Activated CD4-positive, CD25-positive, alpha-beta regulatory T cell (primary cell): ENCODE measurements at places on chromosomes 4 and X.

DNA sequence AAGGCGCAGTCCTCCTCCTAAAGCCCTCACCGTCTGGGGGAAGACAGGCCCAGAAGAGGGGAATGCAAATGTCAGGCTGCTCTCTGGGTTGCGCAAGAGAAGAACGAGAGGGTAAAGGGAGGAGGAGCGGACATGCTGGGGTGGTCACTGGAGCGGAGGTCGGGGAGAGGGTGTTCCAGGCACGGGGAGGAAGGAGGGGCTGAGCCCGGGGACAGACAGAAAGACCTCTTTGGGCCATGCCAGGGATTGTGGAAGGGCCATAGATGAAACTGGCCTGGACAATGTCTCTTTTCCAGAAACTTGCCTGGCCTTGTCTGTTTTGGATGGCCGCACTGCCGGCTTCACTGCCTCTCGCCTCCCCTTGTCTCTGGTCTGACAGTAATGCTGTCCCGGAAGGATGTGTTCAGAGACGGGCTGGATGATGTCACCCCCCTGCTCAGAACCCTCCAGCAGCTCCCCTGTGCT is 121.0 kb downstream of the SORCS2 start:
- no peak for DNase-seq

- DNase-seq = no peak
Measured at GRCh38 chrX:13369256-13370030, 49.6 kb upstream of the ATXN3L start.

DNA sequence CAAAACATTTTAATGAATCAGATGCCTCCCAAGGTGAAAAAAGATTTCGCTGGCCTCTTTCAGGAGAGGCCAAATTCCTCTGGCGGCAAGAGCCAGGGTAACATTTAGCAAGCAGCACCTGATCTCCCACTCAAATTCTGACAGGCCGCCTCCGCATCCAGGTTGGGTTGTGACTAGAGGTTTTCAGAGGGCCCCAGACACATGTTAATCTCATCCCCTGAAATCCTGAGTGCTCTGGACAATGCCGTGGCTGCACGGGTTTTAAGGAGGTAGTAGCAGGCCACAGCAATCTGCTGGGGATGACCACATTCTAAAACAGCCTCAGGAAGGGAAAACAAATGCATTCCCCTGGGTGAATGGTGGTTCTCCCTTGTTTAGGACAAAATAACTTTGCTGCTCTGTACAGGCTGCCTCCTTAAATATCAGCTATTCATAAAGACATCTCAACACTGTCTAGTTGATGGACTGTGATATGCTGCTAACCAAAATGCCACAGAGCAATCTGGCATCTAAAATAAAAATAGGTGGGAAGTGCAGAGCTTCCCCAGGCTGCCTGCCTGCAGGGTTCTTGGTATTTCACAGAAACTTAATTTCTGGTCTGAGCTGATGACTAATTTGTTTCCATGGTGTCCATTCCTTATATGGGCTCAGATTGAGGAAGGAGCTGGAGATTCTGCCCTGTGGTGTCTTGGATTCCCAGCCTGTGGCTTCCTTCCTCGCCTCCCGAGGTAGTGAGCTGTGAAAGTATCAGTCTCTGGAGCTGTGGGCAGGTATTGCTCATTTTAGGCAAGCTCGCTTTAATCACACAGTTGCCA is 202.0 kb downstream of the DCLK2 start:
- no peak for DNase-seq

GRCh38 chr4:159279084-159279483 is 176.2 kb downstream of the RAPGEF2 start:
- DNase-seq = no peak

DNA sequence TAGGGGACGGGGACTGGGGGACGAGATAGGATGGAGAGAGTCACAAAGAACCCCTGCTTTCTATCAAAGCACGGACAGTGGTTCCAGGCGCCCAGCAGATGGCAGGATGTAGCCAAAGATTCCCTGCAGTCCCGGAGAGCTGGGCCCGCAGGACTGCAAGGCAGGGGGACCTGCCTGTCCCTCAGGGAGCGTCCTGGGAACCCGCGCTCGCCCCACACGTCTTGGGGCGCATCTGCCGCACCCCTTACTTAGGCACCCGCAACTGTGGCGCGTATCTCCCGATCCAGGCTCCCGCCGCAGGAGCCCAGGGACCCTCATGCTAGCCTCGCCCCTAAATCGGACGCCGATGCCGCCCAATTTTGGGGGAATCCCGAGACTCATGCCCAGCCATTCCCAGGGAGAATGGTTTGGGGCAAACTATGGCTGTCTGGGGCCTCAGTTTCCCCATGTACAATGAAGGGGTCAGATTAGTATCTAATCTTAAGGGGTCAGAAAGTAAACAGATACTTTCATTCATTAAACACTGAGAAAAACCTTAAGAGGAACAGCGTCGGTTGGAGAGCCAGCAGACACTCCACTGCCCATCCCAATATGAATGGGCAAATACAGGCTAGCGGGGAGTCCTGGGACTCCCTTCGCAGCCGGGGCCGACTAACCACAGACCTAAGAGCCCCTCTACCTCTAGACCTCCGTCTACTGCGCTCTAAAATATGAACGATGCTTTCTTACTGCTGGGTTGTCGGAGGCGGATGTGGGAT is 581 bp upstream of the STK32B start:
- no peak for DNase-seq

- no peak for DNase-seq
Measured at GRCh38 chr4:34516524-34516923, 1727.8 kb downstream of the ARAP2 start.

- no peak for DNase-seq
Measured at GRCh38 chr4:104719539-104720230, 225.0 kb upstream of the CXXC4 start.

DNA sequence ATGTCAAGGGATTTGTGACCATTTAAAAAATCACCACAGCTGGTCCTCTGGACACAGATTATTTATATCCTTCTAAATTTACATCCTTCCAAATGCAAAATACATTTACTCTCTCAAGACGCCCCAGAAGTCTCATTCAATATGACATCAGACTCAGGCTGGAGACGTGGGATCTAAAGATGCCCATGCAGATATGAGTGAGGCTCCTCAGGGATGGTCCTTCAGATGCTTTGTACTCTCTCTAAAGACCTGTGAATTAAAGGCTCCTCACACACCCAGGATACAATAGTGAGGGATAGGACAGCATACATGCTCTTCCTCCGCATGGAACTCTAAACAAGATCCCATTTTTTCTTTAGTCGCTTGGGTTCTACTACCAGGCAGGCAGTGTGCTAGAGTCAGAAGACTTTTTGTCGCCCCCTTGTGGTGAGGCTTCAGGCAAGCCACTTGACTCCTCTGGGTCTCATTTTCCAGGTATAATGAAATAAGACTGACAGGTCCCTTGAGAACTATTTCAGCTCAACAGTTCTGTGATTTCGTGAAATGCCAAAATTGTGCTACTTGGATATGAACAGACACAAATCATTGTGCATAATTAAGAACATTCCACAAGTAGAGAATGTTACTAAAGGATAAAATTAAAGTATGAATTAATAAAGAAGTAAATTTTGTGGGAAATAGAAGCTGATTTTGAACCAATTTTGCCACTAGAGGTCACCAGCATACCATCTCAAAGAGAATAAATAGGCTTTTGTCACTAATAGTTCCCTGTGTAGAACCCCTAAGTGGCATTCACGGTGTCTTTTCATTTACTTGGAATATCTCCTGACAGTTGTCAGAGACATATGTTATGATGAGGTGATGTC is 13.7 kb upstream of the SCOC start:
- DNase-seq = peak; percentile 41

DNA sequence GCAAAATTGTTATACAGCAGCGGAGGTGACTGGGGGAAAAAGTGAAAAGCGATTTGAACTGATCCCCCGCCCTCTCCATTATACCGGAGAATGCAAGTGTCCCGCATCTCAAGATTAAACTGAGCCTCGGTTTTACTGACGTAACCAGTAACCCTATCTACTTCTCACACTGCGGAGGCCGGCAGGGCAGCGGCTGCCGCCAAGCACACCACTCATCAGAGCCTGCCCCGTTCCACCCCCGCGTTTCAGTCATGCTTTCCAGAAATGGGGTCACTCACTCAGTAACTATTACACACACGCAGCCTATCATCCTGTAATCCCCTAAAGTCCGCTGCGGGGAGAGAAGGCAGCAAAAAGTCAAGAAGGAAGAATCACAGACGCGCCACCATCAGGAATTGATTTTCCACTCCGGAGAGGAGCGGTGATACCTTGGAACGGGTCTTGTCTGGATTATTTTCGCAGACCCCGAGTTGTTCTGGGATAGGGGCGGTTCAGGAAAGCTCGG is 1.4 kb downstream of the RPS6KA3 start:
- DNase-seq = peak; percentile 23

GRCh38 chr4:1748465-1748995 is 27.2 kb downstream of the TACC3 start:
- DNase-seq = peak; percentile 56

GRCh38 chr4:88567591-88567990 is 24.7 kb upstream of the HERC3 start:
- no peak for DNase-seq

- DNase-seq = no peak
Measured at GRCh38 chrX:14676431-14676830, 147.1 kb downstream of the GLRA2 start.

DNA sequence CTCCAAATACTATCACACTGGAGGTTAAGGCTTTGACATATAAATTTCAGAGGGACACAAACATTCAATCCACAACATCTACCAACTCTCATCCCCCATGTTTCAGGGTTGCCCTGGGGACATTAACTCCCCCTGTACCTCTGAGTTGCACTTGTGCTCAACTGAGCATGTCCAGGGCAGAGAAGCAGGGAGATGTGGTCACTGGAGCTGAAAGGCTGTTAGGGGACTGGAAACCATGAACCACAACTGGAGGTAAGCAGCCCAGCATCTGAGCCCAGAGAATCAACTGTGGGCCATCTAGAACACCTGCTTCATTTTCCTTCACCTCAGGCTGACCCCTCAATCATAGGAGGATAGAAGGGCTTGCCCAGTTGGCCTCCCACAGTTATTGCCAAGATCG is 641.1 kb downstream of the MID1IP1 start:
- no peak for DNase-seq

DNA sequence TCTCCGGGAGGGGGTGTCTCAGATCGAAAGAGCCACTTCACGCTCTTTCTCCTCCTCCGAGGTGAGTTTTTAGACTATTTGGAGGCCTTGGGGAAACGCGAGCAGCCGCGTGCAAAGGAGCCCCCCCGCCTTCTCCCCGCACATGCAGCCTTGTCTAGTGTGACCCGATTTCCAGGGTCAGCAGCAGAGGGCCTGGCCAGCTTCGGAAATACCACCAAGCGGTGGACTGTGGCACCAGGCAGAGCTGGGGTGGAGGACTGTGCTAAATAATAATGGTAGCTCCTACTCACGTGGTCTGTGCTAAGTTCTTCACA is 79.3 kb upstream of the BCOR start:
- no peak for DNase-seq

GRCh38 chr4:100289946-100290345 is 99.7 kb upstream of the DDIT4L start:
- DNase-seq = no peak

DNA sequence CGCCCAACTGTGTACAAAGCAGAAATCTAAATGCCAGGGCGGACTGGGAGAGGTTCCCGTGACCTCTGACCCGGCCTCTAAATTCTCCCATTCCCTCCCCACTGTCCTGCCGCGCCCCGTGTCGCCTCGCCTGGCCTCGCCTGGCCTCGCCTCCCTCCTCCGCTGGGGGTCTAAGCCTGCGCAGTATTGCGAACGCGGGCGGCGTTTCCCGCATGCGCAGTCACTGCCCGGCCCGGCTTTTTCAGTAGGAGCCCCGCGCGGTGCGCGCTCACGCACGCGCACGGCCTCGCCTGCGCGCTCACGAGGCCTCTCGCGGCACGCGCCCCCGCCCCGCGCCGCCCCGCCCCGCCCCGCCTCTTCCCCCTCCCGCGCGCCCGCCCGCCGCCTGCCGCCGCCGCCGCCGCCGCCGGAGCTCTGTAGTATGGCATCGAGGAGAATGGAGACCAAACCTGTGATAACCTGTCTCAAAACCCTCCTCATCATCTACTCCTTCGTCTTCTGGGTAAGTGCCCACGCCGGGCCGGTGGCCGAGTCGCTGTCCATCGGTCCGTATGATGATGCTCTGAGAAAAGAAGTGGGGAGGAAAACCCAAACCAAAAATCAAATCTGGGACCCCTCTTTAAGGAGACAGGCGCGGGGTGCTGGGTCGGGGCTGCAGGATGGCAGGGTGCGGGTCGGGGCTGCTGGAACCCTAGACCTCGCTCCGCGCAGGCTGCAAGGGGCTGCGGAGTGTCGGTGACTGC is at the start of gene TSPAN7:
TSS of gene TSPAN7 (plus strand) at position 417 of the 743 bp plus-strand sequence. CDS start at position 422, 5 bp downstream.
- peak; percentile 40 for DNase-seq

- no peak for DNase-seq
Measured at GRCh38 chrX:70592091-70592490, 147.5 kb downstream of the DLG3 start.

GRCh38 chrX:107718156-107718621 is 57.4 kb downstream of the TSC22D3 start:
- peak; percentile 3 for DNase-seq

- DNase-seq = no peak
Measured at GRCh38 chr4:128917781-128918180, 108.3 kb downstream of the JADE1 start.

GRCh38 chr4:3405176-3405575 is 36.6 kb upstream of the HGFAC start:
- no peak for DNase-seq

GRCh38 chr4:40514497-40514951 is 115.1 kb downstream of the RBM47 start:
- DNase-seq = no peak
